ENCODE measurements at places on chromosomes 1 and 21.

DNA sequence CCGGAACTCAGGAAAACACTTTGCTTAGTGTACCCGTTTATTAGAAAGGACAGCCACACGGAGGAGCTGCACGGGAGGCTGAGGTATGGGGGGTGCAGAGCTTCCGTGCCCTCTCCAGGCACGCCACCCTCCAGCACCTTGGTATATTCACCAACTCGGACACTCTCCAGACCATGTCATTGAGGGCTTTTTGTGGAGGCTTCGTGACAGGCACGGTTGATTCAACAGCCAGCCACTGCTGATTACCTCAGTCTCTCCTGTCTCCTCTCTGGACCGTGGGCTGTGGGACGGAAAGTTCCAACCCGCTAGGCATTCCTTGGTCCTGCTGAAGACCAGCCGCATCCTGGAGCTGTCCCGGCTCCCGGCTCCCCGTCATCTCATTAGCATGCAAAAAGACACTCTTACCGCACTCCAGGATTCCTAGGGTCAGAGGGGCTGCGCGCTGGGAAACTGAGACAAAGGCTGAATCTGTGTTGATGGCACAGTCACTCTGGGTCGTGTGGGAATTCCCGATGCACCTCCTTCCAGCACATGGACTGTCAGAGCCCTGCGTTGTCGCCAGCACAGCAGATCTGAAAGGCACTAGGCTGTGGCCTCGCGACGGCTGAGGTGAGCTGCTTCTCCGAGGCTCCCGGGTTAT lies 65.6 kb downstream of the PRKCZ start:
- DNase-seq, result peak; percentile 44

GRCh38 chr1:19569786-19570185 lies 74.3 kb upstream of the NBL1 start:
- no peak for DNase-seq

- peak; percentile 41 for DNase-seq
Measured at GRCh38 chr1:212692774-212693644, 6.6 kb downstream of the BATF3 start.

DNA sequence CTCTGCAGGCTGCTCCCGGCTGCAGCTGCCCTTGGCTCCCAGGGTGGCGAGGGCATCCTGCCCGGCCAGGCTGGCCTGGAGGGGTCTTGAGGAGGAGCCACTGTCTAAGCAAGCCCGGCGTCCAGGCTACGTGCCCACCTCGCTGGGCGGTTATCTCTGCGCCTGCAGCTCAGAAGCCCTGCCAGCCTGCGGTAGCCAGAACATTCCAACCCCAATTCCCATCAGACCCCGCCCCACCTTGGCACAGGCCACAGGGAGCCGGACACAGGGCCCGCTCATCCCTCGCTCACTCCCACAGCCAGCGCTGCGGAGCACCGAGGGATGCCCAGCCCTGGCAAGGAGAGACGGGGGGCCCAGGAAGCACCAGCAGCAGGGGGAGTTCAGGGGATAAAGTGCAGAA lies 53.9 kb downstream of the MEGF6 start:
- no peak for DNase-seq

DNA sequence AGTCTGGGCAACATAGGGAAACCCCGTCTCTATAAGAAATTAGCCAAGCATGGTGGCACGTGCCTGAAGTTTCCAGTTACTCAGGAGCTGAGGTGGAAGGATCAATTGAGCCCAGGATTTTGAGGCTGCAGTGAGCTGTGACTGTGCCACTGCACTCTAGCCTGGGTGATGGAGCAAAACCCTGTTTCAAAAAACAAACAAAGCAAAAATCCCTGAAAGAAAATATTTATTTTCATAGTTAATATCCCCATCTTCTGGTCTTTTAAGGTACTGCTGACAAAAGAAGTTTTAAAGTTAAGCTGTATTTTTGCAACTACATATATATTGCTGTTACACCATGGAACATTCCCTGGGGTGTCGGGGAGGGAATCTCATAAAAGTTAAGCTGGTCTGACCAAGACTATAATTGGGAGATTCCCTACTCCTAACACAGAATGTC lies 26.0 kb downstream of the VAMP4 start:
- no peak for DNase-seq

- DNase-seq, result no peak
Measured at GRCh38 chr1:159342761-159343425, 40.8 kb downstream of the FCER1A start.

- DNase-seq, result no peak
Measured at GRCh38 chr1:6627031-6627430, 2.4 kb downstream of the THAP3 start.

DNA sequence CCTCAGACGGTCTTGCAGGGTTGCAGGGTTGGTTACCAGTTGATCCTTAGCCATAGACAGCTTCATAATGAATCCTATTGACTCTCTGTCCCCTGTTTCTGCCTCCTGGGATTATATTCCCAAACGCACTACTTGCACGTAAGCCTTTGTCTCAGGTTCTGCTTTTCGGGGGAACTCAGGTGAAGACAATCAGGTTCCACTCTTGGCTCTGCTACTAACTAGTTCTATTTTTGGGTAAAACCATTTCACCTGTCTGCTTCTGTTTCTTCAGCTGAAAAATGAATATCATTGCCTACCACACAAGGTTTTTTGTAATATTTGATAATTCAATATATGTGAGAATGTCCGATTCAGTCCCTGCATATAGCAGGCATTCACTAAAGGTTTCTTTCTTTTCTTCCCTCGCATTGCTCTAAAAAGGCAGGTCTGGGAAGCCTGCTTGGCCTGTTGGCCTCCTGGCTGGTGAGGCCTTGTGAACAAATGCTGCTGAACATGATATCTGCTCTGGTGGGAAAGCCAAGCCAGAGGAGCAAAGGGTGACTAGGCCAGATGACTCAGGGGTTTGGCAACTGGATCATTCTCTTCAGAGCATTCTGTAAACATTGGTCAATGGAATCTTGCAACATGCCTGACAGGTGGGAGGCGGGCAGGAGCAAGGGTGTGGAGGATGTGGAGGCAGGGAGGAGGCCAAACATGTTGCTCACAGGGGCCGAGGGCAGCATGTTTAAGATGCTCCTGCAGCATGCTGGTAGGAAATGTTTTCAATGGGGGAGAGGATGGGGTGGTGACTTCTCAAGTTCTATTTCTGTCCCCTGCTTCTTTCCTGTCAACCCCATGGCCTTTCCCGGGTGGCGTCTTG lies 23.8 kb downstream of the IER5 start:
- peak; percentile 94 for DNase-seq

DNA sequence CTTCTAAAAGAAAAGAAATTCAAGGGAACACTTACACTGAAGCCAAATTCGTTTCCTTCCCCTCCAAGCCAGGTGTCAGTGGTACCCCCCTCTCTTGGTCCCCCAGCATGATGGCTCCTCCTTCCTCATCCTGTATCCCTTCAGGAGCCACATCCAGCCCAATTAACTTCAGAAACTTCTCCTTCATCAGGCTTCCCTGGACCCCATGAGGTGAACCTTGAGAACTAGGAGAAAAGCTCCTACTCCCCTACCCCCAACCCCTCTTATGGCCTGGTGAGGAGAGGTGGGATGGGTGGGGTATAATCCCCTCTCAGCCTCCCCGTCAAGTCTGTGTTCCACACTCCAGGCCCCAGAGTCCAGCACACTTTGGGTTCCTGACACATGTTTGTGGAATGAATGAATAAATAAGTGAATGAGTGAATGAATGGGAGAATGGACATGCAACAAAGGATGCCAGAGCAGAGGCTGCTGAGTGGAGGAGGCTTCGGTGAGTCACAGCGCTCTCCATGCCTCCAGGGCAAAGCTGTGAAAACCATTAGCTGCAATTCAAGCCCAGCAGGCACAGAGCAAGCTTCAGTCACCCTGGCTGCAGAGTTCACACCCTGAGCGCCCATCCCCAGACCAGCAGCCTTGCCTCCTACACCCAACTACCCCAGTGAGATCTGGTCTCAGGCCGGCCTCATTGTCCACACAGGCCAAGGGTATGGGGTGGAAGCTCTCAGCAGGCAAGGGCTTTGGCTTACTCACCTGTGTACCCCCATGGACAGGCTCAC lies 43.8 kb downstream of the BATF3 start:
- peak; percentile 72 for DNase-seq

DNA sequence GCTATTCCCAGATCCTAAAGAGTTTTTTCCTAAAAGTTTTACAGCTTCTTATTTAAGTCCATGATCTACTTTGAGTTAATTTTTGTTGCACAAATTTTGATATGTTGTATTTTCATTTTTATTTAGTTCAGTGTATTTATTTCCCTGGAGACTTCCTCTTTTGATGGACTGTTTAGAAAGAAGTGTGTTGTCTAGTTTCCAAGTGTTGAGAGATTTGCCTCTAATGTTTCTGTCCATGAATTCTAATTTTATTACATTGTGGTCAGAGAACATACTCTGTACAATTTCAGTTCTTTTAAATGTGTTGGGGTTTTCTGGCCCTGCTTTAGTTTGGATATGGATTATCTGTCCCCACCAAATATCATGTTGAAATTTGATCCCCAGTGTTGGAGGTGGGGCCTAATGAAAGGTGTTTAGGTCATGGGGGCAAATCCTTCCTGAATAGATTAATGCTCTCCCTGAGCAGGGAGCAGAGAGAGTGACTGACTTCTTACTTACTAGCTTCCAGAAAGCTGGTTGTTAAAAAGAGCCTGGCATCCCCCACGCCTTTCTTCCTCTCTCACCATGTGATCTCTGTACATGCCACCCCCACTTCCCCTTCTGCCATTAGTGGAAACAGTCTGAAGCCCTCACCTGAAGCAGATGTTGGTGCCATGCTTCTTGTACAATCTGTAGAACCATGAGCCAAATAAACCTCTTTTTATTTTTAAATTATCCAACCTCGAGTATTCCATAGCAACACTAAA lies 4.6 kb downstream of the CHD1L start:
- DNase-seq, result no peak

- no peak for DNase-seq
Measured at GRCh38 chr1:171166361-171166760, 18.7 kb upstream of the FMO2 start.

GRCh38 chr1:29002792-29003191 lies 88.4 kb downstream of the EPB41 start:
- DNase-seq, result no peak

DNA sequence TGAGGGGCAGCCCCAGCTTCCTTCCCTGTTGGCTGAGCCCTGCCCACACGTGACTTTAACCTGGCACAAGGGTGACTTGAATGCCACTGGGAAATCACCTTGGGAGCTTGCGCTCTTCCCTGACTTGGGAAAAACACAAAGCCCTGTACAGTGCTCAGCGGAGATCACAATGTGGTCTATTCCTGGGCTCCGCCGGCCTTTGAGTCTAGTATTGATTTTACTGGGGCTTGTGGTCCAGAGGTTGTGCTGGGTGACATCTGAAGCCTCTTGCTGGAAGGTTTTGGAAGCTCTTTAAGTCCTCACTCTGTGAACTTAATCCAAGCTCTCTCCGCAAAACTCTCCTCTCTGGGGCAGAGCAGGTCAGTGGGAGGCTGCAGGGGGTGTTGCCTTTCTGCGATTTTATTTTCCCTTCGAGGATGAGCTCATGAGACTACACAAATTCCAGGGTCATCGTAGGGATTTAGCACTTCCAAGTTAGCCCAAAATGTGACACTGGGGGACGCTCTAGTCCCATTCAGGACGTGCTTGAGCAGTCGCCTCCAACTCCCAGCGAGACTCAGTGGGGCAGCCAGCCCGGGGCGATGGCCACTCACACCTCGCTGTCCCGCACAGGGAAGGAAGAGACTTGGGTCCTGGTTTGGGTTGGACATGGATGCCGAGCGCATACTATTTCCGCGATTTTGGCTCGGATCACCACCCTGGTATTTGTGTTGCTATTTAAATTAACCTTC lies 291.9 kb upstream of the AJAP1 start:
- DNase-seq, result no peak

DNA sequence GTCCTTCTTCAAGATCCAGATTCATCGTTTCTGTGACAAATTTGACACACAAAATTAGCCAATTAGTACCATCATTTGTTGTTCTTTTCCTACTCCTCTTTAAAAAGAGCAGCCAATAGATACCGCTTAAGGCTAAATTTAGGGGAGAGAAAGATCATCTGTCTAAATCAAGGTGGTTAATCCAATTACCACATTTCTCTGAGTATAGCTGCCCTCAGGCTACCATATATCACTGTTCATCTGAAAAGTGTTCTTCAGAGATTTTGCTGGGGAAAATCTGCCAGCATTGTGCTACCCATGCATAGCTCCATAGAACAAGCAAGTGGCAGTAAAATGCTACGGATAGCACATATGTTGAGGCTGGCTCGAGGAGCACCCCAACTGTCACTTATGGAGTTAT lies 110.3 kb upstream of the ESRRG start:
- no peak for DNase-seq

- DNase-seq, result no peak
Measured at GRCh38 chr1:206661161-206661820, 23.4 kb upstream of the MAPKAPK2 start.

DNA sequence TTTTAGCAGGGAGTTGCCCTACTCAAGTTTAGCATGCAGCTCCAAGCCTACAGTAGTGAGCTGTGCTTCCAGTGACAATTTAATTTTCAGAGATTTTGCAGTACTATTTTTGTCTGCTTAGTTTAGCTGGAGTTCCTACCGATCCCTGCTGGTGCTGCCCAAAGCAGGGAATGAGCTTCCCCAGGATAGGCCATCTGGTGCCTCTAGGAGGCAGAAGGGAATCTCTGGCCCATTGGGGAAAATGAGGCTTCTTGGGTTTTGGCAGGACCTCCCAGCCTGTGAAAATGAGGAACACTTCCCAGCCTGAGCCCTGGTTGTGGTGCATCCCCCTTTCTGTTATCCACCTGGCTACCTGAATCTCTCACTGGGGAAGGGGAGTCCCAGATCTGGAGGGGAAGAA lies 149.2 kb downstream of the RASAL2 start:
- DNase-seq, result no peak

DNA sequence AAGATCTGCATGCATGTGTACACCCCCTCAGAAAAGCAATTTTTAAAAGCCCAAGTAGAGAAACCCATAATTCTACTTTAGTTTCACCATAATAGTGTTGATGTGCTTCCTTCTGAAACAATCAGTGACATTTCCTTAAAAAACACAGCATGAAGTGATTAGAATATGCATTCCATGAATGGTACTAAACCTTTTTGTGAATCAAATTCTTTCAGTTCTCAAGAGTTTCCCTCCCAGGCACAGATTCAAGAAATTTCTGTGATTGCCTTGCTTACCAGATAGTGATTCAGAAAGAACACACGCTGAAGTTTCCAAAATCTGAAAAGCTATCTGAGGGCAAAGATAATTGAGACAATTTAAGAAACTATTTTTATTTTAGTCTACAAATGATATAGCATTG lies 136.4 kb upstream of the ADGRL2 start:
- DNase-seq, result peak; percentile 50

DNA sequence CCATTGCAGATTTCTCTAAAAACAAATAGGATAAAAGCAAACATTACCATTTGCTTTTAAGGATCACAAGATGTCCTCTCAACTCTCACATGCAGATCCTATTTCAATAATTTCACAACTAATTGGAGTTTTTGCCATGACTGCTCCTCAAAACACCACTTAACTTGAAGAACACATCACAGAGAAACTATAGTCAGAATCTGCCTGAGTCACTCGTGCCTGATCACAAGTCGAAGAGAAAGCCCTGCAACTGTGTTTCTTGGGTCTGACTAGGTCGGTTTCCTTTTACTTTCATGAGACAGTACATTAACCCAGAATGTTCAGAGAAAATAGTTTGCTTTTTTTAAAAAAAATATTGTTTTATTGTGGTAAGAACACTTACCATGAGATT lies 46.3 kb upstream of the SMYD2 start:
- DNase-seq, result no peak

GRCh38 chr21:15496911-15497310 lies 232.9 kb upstream of the USP25 start:
- DNase-seq, result no peak

GRCh38 chr1:243575070-243575469 lies 275.0 kb downstream of the AKT3 start:
- DNase-seq, result no peak
